AML-193 (cell line): ENCODE measurements at places on chromosomes 16 and 17.

- no peak for DNase-seq
Measured at GRCh38 chr17:38611070-38611786, 5.5 kb upstream of the SRCIN1 start.

DNA sequence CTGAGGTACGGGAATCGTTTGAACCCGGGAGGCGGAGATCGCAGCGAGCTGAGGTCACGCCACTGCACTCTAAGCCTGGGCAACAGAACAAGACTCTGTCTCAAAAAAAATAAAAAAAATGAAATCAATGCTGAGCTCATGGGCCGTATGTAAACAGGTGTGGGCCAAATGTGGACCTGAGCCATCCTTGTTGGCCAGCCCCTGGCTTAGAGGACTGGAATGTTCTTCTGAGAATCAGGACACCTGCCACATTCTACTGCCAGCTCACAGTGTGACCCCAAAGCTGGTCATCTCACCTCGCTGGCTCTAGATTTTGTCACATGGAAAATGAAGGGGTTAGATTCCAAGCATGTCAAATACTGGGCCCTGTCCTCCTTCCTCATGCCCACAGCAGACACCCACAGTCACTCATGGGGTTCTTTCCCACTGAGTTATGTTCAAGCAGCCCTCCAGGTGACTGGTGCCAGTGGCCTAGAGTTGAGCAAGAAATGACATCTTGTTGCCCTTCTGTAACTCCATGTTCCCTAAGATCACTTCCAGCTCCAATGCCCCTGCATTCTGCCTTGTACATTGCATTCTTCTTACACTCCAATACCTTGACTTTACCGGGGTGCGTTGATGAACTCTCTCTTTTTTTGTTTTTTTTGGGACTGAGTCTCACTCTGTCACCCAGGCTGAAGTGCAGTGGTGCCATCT, 110.6 kb downstream of the ABCC1 start:
- no peak for DNase-seq

DNA sequence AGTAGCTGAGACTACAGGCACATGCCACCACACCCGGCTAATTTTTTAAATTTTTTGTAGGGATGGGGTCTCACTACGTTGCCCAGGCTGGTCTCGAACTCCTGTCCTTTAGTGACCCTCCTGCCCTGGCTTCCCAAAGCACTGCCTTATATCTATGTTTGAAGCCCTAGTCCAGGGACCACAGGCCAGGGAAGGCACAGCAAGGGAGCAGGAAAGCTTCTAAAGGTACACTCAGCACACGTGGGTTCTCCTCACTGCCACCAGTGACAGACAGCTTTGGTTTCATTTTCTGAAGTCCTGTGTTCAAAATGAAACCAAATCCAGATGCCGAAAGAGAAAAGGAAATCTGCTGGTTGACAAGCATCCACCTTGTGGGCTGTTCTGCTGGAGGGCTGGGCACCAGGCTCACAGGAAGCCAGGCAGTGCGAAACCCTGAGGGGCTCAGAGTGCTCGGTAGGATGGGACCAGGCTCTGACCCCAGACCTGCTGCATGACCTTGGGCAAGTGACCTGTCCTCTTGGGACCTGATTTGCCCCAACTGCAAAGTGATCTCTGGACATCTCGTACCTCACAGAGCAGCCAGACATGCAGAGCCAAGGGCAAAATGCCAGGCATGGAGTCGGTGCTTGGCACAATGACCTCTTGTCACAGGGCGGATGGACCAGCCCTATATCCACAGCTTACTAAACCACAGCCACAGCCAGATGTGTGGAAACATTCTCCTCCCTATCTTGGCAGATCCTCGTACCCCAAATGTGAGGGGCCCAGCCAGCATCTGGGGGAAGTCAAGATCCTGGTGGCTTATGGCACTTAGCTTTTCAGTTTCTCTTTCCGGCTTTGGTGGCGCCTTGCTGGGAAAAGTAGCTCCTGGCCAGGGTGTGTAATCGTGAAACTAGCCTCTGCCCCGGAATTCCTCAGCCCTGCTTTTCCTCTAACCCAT, 2.8 kb upstream of the SOCS1 start:
- DNase-seq = no peak

GRCh38 chr16:3745751-3746355, 28.5 kb upstream of the TRAP1 start:
- no peak for DNase-seq

- DNase-seq = no peak
Measured at GRCh38 chr17:78305801-78306200, 54.1 kb downstream of the SOCS3 start.

GRCh38 chr17:38898812-38899348, 26.5 kb upstream of the LASP1NB start:
- DNase-seq = peak; percentile 92

GRCh38 chr16:31083081-31083480, 5.7 kb downstream of the PRSS53 start:
- DNase-seq = no peak

DNA sequence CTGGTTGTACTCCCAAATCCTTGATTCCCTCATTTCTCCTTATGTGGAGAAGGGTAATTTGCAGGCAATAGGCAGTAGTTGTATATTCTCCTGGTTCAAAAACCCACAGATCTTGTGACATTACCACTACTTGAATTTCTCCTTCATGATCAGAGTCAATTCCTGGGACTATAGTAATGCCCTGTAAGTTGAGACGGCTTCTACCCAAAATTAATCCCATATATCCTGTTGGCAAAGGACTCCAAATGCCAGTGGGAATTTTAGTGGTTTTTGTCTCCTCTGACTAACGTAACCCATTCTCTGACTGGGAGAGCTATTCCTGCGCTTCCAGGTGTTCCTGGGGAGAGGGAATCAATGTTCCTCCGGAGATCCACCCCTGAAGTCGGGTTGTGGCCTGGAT, 11.6 kb upstream of the ZNF689 start:
- DNase-seq = no peak

DNA sequence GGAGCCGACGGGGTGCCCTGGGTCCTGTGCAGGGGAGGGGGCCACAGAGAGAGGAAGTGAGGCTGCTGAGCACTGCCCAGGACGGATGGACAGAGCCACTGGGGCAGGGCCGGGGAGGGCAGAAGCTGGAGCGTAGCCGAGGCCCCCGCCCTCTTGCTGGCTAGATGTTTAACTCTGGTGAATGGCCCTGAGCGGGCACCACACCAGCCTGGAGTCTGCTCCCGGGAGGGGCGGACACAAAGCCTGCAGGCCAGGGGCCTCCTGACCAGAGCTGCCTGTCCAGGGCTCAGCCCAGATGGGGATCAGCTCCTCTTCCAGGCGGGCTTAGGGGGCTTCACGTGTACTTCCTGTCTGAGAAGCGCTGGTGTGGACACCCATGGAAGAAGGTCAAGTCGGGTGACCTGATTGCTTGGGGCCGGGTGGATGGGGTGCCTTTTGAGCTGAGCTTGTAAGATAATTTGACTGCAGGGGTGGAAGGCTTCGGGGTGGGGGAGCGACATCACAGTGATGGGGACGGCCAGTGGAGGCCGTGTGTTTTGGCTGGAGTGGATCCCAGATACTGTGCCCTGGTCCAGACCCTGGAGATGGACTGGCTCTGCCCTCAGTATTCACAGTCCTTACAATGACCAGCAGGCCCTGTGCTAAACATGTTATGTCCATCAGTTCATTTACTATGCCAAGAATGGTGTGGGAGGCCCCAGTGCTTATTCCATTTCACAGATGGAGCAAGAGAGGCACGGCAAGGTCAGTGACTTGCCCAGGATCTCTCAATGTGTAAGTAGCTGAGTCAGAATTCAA, 33.7 kb upstream of the CIBAR2 start:
- no peak for DNase-seq

- DNase-seq = no peak
Measured at GRCh38 chr16:84847564-84848355, 28.0 kb downstream of the CRISPLD2 start.

DNA sequence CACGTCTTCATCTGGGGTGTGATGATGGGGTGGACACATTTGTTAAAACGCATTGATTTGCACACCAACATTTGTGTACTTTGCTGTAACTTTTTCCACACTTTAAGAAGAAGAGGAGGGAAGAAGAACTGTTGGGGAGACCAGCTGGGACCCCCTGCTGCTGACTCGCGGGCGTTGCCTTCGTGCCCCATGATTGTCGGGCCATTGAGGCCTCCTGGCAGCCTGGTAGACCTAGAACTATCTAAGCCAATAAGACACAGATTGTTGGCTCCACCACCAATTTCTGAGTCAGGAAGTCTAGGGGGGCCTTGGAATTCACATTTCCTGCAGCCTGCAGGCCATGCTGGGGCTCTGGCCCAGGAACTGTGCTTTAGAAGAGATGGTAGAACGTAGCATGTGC, 105.5 kb downstream of the TNFRSF13B start:
- DNase-seq = no peak

GRCh38 chr17:40174514-40174913, 2.8 kb upstream of the RAPGEFL1 start:
- DNase-seq = no peak

DNA sequence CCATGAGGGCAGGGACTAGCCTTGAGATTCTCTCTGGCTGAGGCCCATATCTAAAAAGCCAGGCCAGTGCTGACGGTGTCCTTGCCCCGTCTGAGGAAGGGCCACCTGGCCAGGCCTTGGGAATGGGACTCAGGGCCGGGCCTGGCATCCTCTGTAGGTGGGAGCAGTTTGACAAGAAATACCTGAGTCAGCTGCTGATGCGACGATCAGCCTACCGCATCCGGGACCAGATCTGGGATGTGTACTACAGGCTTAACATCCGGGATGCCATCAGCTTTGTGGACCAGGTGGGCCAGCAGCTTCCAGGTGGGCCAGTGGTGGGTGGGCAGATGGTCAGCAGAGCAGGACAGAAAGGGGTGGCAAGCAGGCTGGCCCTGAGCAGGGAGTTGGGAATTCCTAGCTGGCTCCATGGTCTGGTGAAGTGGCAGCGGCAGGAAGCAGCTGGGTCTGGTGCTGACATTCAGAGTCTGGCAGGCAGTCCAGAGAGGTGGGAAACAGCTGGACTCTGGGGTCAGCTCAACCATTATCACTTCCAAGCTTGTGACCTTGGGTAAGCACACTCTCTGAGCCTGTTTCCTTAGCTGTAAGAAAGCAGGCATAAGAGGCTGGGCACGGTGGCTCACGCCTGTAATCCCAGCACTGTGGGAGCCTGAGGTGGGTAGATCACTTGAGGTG, 9.5 kb downstream of the SLC9A5 start:
- no peak for DNase-seq

- DNase-seq = no peak
Measured at GRCh38 chr17:60311936-60312335, 80.0 kb downstream of the USP32 start.

DNA sequence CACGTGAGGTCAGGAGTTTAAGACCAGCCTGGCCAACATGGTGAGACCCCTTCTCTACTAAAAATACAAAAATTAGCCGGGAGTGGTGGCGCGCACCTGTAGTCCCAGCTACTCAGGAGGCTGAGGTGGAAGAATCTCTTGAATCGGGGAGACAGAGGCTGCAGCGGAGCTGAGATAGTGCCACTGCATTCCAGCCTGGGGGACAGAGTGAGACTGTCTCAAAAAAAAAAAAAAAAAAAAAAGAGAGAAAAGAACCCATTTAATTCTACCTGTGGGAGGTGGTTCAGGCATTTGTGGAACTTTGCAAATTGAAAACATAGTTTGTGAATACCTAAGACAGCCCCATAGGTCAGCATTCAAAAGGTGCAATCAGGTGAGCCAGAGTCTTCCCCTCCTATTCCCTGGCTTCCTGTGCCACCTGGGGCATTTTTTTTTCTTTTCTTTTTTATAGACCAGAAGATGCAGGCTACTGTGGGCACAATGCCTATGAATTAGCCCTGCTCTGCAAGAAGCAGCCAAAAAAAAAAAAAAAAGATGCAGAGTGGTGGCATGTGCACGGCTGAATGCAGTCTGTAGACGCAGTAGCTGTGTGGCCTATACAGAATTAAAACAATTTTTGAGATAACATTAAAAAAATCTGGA, 9.1 kb upstream of the SOCS3 start:
- DNase-seq = no peak

DNA sequence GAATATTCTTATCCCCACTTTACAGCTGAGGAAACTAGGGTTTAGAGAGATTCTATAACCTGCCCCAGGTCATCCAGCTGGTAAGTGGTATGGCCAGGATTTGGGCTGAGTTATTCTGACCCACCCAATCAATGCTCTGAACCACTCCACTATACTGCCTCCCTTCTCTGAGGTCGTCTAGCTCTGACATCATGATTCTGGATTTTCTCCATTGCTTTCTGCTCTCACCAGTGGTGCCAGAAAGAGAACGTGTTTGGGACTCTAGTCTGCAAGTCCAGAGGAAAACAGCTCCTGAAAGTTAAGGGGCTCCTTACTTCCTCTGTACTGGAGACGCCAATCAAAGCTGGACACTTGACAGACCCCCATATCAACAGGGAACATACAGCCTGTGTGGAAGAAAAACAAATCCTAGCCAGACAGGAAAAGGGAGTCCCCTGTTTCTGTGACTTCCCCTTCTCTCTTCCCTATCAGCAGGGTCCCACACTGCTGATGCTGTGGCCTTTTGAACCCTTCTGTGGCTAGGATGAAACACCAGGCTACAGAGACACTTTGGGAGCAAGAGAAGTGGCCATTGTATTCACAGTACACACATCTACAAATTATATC, 6.0 kb upstream of the EZH1 start:
- no peak for DNase-seq

DNA sequence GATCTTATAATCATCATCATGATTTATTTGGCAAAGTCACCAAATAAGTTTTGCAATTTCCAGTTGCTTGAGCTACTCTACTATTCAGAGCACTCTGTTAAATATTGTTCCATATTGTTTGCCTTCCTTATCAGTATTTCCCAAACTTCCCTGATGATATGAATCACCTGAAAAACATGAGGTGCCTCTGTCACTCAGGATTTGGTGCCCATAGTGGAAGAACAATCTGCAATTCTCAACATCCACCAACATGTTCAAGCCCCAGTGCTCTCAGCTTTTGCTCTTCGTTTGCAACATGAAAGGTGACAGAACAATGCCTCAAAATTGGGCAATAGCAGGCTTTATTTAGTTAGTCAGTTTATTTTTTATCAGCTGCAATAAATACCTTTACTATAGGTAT, 28.6 kb upstream of the WSB1 start:
- DNase-seq = no peak

GRCh38 chr16:84182680-84183571, 3.9 kb downstream of the TAF1C start:
- DNase-seq = no peak

DNA sequence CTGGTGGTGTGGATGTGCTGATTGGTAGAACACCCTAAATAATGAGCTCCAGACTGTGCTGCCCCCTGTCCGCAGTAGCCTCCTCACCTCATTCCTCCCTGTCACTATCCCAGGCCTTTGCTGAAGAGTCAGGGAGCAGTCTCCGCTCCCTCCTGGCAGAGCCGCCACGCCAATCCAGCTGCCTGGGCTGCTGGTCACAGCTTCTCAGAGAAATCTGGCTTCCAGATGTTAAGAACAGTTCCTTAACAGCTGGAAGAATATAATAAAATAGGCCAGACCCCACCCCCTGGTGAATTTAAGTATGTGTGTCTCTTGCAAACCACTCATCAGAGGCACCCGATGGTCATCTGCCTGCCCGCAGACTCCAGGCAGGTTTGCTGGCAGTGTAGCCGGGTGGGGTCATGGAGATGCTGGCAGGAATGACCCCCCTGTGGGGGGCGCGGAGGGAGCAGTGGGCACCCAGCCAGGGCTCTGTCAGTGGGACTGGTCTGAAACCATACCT, 161.0 kb downstream of the CCDC182 start:
- DNase-seq = no peak
